ENCODE measurements at places on chromosomes 13 and 19. TPM values are rescaled to one million over a fixed set of nuclear protein-coding genes. Genes with fewer than 3 reads are reported as not detected.

Gene BICRA
- 12.0 TPM for total RNA-seq

Gene ZNF426
- 1.0 TPM for total RNA-seq

Gene CYP4F2
- total RNA-seq = 0.49 TPM

Gene OR1I1
- total RNA-seq = not detected

Gene ZNF675
- 5.6 TPM for total RNA-seq

Gene MYCBP2
- 16.4 TPM for total RNA-seq

Gene GTF2F1
- total RNA-seq = 65.9 TPM

Gene DCT
- total RNA-seq = not detected

Gene WDR62
- 21.2 TPM for total RNA-seq

Gene PPM1N
- total RNA-seq = 7.4 TPM

Gene AP1M1
- total RNA-seq = 70.5 TPM

Gene LIM2
- total RNA-seq = not detected

Gene ZNF628
- total RNA-seq = 9.6 TPM

Gene MAP4K1
- 1.1 TPM for total RNA-seq

Gene RUBCNL
- 0.07 TPM for total RNA-seq

Gene KANK3
- total RNA-seq = 3.5 TPM

Gene URAD
- total RNA-seq = not detected

Gene STK24
- total RNA-seq = 51.7 TPM

Gene SMIM17
- total RNA-seq = not detected

Gene SYNE4
- total RNA-seq = 0.23 TPM

Gene NLRP11
- total RNA-seq = not detected

All from A549 treated with CpdA at 1 μM for 4 hours (cell line).